Fibroblast of upper back skin (primary cell): ENCODE measurements at places on chromosomes 12 and 14.

- peak; percentile 59 for DNase-seq
Measured at GRCh38 chr12:26090836-26091510, 33.9 kb downstream of the BHLHE41 start.

GRCh38 chr12:29110506-29111442, 38.3 kb upstream of the FAR2 start:
- DNase-seq: no peak

GRCh38 chr12:130162267-130162666, at the start of gene FZD10:
TSS of gene FZD10 (plus strand) at chr12:130162464. CDS start at chr12:130162943, 479 bp downstream.
- peak; percentile 36 for DNase-seq

DNA sequence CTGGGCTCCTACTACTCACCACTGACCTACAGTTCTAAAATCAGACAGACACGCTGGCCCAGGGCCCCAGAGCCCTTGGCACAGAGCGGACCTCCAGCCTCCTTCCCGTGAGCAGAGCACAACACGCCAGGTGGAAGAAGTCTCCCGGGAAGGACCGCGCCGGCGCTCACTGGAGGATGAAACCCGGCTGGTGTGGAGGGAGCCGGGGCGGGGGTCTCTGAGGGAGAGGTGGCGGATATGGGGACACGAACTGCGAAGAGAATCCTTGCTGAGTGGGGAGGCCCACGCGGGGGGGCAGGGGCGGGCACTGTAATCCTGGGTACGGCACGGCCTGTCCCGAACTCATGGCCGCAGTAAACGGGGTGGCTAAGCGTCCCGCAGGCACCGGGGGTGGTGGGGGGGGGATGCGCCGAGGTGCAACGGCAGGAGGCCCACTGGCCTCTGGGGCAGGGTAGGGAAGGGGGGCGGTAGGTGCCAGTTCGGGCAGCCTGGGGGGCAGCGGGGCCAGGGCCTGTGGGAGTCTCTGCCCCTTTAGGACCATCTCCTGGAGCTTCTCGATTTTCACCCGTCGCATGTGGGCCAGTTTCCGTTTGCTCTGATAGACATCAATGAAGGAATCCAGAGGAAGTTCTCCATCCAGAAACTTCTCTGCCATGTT, 28.8 kb downstream of the VPS37B start:
- no peak for DNase-seq

- peak; percentile 12 for DNase-seq
Measured at GRCh38 chr14:59155886-59156285, 32.6 kb upstream of the DAAM1 start.

GRCh38 chr12:70508178-70508577, 129.1 kb downstream of the PTPRB start:
- DNase-seq: no peak

DNA sequence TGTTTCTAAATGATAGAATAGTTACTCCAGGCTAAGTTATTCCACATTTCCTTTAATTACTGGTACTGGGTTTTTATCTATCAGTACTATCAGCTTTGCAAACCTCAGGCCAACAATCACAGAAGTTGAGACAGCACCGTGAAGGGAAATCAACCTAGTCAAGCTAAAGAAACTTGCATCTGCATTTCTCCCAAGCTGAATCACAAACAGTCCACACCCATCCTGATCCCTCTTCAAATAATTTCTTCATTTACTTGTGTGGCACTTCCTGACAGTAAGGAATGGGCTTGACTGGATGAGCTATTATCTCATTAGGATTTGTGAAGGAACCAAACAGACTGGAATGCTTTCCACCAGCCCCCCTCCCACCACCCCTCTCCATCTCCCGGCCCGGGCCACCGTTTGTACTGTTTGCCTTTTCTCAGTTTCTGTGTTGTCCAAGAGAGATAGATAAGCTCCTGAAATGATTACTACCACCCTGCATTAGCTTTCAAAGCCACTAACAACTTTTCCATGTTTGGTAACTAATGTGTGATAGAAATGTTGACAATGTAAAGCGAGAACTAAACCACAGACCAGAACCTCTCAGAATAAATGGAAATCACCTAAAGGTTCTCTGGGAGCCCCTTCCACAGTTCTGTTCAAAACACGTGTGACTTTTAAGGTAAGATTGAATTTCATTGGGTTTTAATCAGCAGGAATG, 236.3 kb downstream of the SLC25A21 start:
- DNase-seq: no peak

GRCh38 chr14:80428171-80428570, 216.9 kb upstream of the DIO2 start:
- DNase-seq: peak; percentile 74

DNA sequence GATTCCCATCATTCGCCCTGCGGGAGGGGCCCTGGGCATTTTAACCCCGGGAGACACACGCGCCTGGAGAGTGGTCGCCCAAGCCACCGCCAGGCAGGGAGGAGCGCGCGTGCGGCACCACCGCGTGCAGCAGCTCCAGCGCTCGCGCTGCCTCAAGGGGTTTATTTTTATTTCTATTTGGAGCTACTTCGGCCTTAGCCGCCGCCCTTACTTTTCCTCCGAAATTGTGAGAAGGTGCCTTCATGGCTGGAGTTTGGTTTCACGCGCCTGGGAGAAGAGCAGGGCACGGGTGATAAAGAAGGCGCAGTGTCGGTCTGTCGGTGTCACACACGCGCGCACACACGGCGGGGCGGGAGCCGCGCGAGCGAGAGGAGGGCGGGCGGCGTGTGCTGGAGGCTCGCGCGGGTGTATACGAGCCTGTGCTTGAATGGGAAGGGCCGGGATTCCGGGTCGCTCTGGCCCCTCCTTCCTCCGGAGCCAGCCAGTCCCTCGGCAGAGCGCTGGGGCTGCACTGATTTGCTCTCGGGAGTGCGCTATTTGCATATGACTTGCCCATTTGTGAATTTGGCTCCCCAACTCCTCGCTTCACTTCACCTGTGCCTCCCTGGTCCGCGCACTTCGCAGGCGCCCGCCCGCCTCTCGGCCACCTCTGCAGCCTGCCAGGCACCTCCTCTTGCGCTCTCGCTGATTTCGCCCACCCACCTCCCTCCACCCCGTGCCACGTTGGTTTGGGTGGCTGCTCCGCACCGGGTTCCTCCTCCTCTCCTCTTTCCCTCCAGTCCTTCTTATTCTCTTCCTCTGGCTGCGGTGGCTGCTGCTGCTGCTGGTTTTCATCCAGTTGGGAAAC, 932.3 kb downstream of the DIO2 start:
- peak; percentile 82 for DNase-seq

DNA sequence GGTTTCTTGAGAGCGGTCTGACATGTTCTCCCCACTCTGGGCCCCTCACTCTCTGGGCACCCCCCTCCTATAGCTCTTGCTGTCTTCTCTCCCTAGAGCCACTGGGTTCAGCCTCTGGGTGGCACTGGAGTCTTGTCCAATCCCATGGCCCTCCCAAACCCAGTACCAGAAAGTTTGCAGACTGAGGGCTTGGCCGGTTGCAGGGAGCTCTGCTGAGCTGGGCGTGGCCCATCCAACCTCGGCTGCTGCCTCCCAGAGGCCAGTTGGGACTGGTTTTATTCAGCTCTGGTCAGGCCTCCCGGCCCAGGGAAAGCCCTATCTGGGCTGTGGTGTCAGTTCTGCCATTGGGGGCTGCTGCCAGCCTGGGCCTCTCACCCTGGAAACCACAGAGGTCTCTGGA, 37.9 kb downstream of the ISCA2 start:
- DNase-seq: peak; percentile 48

GRCh38 chr14:26846388-26846787, 248.6 kb upstream of the NOVA1 start:
- DNase-seq: no peak
